SHP77 (cell line): ENCODE measurements at places on chromosomes 5 and 9.

GRCh38 chr9:98147582-98147981, 28.6 kb upstream of the TRIM14 start:
- no peak for DNase-seq

DNA sequence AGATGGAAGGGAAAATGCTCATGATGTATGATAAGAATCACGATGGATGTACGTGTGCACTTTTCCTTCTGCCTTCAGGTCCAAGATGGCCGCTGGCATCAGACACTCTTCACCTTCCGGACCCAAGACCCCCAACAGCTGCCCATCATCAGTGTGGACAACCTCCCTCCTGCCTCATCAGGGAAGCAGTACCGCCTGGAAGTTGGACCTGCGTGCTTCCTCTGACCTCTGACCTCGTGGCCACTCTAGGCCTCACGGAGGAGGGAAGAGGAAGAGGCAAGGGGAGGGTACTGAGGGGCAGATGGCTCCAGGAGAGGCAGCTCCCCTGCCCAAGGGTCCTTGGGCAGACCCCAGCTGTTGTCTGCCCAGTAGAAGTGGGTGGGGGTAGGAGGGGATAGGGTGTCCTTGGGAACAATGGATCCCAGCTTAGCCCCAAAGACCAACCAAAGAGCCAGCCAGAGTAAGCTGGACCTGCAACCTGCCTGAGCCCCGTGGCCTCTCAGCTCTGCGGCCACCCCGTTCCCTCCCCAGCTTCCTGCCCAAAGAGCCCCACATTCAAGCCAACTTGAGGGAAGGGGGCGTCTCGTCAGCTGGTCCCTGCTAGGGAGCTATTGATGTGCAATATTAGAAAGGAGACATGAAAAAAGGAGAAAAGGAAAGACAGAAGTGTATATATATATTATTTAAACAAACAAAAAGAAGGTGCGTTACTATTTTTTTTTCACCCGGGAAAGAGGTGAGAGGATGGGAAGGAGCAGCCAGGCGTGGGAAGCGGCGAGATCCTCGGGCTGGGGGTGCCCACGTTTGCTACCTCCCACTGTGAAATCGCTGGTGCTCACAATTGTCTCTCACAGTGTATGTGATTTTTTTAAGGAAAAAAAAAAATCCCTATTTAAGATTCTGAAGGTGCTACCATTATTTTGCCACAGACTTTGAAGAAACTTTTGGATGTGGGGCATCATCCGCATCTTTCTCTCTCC, 12.1 kb upstream of the ORM1 start:
- no peak for DNase-seq

GRCh38 chr9:110842169-110842568, 173.6 kb downstream of the MUSK start:
- no peak for DNase-seq

DNA sequence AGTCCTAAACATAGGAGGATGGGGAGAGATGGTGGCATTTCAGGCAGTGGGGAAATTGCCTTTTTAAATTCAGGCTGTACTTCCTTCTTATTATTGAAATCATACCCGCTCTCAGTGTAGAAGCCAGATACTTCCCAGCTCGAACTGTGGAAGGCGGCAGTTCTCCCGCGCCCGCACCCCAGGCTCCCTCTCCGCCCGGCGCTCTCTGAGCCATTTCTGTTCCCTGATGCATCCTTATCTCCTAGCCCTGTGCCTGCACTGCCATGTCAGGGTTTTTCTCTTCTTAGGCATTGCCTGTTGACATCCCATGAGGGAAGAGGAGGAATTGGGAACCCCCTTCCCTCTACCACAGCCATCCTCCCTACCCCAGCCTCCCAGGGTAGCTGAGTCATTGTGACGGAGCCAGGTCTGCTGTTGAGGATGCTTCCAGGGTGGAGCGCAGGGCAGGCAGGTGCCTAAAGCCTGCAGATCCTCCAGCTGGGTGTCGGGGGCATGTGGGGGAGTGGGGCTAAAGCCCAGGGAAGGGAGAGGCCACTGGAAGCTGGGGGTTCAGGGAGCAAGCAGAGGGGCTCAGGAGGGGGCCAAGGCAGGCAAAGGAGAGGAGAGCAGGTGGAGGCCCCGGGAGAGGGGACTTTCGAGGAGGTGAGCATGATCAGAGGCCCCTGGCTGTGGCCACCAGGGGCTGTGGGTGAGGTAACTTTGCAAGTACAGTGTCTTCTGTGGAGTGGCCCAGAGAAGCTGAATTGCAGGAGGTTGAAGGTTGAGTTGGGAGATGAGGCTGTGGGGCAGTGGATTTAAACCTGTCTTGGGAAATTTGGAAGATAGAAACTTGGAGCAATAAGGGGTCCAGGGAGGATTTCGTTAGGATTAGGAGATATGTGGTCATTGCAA, 16.2 kb downstream of the LAMC3 start:
- DNase-seq: peak; percentile 51

- DNase-seq: peak; percentile 2
These were observed 25.7 kb upstream of the RFK start for GRCh38 chr9:76419782-76420380.

- no peak for DNase-seq
These were observed 23.6 kb upstream of the FIBCD1 start for GRCh38 chr9:130962418-130963316.

DNA sequence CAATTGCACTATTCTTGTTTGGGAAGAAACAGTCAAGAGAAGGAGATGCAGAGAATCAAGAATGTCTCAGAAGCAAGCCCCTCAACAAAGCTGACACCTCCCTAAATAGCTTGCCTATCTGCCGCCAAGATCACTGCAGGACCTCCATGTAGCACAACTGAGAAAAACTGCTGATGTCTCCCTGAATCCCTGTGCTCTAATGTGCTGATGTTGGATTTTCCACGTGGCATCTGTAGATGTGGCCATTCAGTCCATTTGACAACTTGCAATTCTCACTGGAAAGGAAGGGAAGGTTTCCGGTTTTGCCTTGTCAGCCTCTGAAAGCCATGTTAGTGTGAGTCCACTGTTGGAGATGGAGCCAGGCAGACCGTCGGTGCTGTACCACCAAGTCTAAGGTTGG, 374.0 kb downstream of the DIRAS2 start:
- DNase-seq: no peak

- DNase-seq: no peak
These were observed 228.3 kb downstream of the IRX2 start for GRCh38 chr5:2523180-2523579.

DNA sequence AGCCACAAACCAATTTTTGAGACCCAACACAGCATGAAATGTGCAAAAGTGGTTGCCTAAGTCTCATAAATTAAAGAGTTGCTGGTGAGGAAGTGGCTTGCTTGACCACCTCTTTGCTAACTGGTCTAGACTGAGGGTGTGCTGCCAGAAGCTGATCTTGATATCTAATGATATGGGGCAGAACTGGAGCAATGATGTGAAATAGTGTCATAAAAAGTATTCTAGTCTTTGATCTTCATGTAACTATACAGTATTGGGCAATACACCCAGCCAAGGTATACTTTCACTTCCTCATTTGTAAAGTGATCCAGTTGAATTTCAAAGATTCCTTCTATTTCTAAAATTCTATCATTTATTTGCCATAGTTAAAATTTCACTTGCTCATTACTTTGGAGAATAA, 5.9 kb upstream of the YTHDC2 start:
- no peak for DNase-seq

DNA sequence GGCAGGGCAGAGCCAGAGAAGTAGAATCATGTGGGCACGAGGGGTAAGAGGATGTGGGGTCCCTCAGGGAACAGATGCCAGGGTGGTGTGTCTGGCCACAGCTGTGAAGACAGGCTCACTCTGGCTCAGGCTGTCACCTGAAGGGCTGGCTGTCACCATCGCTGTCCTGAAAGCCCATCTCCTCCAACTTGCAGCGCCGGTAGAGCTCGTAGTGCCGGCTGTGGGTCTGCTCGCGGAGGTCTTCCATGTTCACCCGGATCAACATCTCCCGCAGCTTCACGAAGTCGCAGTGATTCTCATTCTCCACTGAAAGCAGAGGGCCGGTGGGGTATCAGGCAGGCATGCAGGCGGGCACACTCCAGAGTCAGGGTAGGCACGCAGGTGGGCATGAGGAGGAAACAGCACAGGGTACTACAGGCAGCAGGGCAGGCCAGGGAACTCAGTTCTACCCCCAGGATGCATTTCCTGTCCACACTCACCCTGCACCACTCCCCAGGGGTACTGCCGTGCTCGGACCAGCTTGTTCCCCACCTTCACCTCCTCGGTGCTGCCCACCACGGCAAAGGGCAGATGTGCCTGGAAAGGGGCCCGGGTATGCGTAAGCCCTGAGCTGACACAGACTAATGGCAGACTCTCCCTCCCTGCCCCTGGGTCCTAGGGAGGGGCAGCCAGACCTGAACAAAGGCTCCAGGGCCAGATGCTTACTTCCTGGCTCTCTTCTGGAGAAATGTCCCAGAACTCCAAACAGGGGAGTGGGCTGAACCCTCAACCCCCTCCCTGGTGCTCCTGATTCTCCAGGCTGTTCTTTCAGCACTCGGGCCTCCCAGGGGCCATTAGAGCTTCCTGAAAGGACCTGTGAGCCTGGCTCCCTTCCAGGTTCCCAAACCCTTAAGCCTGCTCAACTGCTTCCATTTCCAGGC, 14.4 kb downstream of the CCNI2 start:
- DNase-seq: no peak

- DNase-seq: no peak
These were observed 178.5 kb downstream of the C9orf152 start for GRCh38 chr9:110029429-110029955.

- DNase-seq: no peak
These were observed 149.6 kb downstream of the TTC39B start for GRCh38 chr9:15157381-15157780.

DNA sequence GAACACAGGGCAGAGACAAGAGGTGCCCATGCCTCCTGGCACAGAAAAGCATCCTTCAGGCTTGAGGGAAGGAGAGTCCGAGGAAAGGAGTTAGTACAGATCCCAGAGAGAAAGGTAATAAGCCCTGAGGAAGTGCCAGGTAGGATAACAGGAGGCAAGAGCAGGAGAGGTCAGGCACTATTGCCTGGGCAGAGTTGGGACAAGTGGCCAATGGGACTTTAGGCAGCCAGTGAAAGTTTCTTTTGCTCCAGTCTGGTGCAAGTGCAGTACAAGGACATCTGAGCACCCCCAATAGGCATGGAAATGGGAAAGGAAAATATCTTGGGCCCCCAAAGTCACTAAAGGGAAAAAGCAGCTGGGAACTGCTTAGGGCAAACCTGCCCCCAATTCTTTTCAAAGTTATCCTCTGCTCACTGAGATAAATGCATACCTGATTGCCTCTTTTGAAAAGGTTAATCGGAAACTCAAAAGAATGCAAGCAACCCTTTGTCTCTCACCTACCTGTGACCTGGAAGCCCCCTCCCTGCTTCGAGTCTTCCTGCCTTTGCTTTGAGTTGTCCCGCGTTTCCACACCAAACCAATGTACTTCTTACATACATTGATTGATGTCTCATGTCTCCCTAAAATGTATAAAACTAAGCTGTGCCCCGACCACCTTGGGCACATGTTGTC, 46.5 kb downstream of the ELOVL7 start:
- DNase-seq: no peak

DNA sequence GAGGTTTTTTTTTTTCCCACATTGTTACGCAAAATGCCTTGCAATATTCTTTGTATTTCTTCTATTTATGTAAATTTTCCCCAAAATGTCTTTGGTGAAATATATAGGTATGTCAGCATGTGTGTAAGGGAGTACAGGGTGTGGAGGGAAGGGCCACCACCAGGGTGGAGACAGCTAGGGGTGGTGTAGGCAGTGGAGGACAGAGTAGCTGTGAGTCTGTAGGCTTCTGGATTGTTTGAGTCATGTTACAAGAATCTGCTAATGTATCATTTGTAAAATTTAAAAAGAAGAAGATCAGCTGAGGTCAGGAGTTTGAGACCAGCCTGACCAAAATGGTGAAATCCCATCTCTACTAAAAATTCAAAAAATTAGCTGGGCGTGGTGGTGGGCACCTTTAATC, 175.5 kb downstream of the NXNL2 start:
- no peak for DNase-seq

DNA sequence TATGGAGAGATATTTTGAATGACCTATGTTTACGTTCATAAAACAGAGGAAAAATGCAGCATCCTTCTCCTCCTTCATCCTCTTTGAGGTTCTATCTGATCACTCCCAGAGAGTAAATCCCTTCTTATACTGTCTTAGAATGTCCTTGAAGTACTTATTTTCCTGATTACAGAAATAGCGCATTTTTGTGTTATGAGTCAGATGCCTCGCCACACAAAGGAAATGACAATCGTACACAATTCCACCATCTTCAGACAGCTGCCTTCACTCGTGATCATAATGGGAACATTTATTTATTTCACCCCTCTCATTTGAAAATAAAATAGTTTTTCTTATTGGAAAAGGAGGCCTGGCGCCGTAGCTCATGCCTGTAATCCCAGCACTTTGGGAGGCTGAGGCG, 2.4 kb upstream of the GLT6D1 start:
- DNase-seq: no peak

GRCh38 chr9:110958847-110959246, 79.4 kb downstream of the LPAR1 start:
- DNase-seq: no peak

GRCh38 chr9:112921549-112921948, 30.9 kb upstream of the SLC46A2 start:
- peak; percentile 29 for DNase-seq

DNA sequence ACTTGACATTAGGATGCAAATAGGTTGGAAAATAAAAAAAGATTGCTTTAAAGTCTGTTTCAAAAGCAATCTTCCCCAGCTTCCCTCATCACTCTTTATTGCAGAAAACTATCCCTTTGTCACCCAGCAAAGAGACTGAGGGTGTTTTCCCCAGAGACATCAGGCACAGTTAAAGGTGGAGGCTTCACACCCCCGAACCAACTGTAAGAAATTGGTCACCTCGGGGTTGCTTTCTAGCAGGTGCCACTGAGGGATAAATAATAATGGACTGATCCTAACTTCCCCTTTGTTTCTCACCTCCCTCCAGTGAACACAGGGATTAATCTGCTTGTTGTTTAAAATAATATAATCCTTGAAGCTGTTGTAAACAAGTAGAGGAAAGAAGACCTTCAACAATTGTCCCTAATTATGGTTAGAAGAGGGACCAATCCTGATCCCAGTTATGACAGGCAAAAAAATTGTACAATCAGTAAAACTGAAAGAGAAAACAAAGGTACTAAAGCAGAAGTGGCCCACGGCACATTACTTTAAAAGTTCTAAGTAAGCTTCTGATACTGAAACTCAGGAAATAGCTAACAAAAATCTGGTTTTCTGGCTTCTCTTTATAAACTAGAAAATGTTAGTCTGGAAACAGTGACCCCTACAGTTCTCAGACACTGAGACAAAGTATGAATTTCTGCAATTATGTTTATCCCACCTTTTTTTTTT, 6.6 kb upstream of the PCSK1 start:
- DNase-seq: no peak
